ENCODE measurements at places on chromosomes 7 and 10.

GRCh38 chr10:131670341-131670740, 230.5 kb upstream of the PPP2R2D start:
- DNase-seq = no peak

DNA sequence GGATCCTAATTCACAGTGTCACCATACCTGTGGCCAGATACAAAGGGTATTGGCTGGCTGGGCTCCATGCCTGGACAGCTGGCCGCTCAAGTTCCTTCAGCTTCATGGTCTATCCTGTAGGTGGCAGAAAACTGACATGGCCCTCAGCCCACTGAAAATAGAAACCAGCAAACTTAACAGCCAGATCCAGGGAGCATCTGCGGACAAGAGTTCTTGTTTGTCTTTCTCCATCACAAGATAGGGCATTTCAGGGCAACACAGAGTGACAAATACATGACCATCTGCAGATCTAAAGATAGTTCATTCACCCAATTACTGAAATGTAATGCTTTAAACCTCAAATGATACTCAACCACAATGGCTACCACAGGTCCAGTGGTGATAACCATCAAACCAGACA, 2.8 kb downstream of the SEC31B start:
- DNase-seq = no peak

GRCh38 chr10:1198453-1199344, 142.5 kb downstream of the WDR37 start:
- DNase-seq = no peak

DNA sequence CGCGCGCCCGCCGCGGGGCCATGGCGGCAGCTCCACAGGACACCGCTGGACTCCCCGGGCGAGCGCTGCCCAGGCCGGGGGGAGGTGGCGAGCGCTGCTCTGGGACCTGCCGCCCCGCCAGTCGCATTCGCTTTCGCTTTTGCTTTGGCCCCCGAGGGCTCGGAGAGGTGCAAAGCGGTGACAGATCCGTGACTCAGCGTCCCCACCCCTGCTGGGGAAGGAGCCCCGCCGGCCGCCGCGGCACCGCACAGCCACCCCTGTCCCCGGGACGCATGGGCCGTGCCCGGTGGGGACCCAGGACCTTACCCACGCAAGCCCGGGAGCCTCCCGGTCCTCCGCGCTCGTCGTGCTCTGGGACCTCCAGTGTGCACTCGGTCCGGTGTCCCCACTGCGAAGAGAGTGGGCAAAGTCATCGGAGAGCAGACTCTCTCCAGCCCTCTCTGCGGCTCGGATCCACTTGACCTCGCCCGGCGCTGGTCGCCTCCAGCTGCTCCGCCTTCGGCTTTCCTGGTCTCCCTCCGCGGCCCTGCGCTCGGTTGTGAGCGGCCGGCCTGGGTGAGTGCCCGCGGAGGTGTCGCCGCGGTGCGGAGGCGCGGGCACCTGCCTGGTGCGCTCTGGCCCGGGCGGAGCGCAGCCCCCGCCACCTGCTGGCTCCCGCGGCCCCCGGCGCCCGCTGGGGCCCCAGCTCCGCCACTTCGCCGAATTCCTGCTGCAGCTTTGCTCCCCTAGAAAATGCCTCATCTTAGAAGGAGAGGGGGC, at the start of gene IL15RA:
TSS of gene IL15RA (minus strand) at position 73 of the 759 bp plus-strand sequence. CDS start at position 22, 51 bp downstream.
- DNase-seq = peak; percentile 79

DNA sequence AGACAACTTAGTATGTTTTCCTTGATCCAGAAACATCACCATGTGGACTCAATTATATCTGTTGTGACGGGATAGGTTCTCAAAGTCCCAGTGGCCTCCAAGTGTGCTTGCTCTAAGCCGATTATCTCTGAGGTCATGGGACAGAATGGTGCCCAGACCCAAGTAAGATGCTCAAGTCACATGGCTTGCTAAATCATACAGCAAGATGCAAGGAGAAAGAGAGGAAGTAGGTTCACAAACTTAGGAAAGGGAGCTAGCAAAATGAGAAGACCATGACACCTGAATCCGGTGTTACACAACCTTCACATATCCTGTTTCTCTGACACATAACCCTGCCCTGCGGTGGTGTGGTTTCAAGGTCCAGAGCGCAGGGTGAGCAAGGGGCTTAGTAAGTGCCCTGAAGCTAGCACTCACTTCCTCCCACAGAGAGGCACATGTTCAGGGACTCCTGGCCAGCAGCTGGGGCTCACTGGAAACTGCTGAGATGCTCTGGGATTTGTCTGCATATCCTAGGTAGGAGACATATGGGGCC, 590.9 kb upstream of the ANKRD30A start:
- no peak for DNase-seq

DNA sequence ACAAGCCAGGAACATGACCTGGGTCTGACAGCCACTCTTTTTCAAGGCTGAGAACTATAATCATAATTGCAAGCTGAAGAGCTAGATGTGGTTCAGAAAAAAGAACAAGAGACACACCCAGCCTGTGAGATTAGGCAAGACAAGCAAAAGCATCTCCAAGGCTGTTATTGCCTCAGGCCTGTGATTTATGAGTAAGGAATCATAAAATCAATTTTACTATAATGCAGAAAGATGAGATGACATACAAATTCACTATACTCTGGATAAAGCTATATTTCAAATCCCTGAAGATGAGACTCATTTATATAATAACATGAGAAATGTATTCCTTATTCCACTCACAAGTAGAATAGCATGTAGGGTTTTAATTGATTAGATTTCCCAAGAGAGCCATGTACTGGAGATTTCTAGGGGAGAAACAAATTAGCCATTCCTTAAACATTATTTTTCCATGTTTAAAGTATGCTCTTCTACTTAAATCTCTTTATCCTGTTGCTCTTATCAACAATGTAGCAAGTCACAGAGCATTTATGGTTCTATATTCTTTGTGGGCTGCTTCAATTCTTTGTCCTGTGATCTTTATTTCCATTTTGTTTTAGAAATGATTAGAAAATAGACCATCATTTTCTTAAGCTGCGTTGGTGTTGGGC, 47.4 kb downstream of the FHIP2A start:
- no peak for DNase-seq

GRCh38 chr10:23695825-23696420, 257.0 kb downstream of the OTUD1 start:
- DNase-seq = no peak

GRCh38 chr10:133039803-133040165, 47.9 kb upstream of the ADGRA1 start:
- DNase-seq = no peak
